ENCODE measurements at places on chromosomes 16 and 17.

DNA sequence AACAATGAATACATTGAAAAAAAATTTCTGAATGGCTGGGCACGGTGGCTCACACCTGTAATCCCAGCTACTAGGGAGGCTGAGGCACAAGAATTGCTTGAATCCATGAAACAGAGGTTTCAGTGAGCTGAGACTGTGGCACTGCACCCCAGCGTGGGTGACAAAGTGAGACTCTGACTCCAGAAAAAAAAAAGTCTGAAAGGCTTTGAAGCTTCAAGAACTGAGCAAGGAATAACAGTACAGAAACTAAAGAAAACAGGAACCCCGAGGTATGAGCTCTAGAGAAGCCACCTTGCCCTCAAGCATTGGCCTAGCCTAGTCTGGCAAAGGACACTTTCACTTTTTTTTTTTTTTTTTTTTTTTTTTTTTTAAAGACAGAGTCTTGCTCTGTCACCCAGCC, 45.0 kb downstream of the TEX2 start:
- no peak for DNase-seq

DNA sequence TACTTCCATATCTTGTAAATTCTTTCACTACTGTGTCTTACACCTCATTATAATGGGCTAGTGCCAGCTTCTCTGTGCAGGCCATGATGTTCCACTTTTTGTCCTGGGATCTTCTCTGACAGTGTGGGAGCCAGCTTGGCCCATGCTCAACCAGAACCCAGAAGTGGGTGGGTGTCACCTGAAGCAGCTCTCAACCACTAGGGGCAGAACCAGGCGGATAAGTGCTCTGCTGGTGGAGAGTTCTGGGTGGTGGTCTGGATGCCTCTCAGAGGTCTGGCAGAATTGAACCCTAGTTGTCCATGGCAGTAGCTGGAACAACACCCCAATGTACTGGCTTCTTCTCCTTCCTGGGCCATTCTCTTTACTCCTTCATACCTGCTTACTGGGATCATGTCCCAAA, 254.1 kb upstream of the N4BP1 start:
- no peak for DNase-seq

GRCh38 chr16:55479430-55480140, 587 bp downstream of the MMP2 start:
- DNase-seq: no peak

GRCh38 chr17:30197416-30197815, 38.1 kb downstream of the SLC6A4 start:
- no peak for DNase-seq
